ENCODE measurements at places on chromosomes 2 and 18.

DNA sequence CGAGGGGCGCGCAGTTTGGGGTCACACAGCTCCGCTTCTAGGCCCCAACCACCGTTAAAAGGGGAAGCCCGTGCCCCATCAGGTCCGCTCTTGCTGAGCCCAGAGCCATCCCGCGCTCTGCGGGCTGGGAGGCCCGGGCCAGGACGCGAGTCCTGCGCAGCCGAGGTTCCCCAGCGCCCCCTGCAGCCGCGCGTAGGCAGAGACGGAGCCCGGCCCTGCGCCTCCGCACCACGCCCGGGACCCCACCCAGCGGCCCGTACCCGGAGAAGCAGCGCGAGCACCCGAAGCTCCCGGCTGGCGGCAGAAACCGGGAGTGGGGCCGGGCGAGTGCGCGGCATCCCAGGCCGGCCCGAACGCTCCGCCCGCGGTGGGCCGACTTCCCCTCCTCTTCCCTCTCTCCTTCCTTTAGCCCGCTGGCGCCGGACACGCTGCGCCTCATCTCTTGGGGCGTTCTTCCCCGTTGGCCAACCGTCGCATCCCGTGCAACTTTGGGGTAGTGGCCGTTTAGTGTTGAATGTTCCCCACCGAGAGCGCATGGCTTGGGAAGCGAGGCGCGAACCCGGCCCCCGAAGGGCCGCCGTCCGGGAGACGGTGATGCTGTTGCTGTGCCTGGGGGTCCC lies at the start of gene ITGA4:
TSS of gene ITGA4 (plus strand) at position 266 of the 620 bp plus-strand sequence. CDS start at position 535, 269 bp downstream.
- peak; percentile 85 for DNase-seq

GRCh38 chr2:215716956-215717355 lies 281.1 kb upstream of the FN1 start:
- no peak for DNase-seq

DNA sequence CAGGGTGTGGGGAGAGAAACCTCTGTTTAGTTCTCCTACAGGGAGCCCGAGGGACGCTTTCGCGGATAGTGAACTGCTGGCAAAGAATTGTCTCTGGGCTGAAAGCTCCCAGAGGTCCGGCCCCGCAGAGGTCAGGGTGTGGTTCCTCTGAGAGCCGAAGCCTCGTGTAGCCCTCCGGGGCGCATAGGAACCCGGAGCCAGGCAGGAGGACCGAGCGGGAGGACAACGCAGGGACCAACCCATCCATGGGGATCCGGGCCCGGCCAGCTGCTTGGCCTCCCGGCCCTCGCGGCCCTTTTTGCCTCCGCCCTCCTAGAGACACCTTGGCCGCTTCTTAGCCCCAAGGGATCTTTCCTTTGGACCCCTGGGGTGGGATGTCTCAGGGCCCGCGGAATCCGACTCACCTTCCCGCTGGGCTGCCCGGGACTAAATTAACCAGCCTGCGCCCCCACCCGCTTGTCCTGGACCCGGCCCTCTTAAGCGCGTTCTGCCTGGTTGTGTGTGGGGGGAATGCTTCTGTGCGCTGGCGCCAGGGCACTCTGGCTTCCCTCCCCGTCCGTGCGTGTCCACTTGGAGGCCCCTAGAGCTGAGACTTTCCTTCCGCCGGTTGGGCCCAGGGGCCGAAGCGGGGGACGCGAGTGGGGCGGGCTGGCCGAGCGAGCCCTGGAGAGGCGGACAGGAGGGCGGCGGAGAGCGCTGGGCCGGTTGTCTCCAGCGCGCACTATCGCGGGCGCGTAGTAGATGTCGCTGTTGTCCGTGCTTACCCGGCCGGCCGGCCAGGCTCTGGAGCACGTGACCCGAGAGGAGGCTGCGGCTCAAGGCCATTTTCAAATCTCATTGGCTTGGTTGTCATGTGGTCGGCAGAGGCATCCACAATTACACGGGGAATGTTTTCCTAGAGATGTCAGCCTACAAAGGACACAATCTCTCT lies at the start of gene HOXD10:
TSS of gene HOXD10 (plus strand) at position 896 of the 931 bp plus-strand sequence. CDS start 56 bp downstream, outside the sequence.
- DNase-seq: no peak

GRCh38 chr2:203782262-203782976 lies 76.0 kb downstream of the CD28 start:
- DNase-seq: no peak

GRCh38 chr2:84865181-84865783 lies 15.6 kb downstream of the TRABD2A start:
- peak; percentile 8 for DNase-seq

GRCh38 chr2:197197895-197198311 lies 112.7 kb downstream of the ANKRD44 start:
- no peak for DNase-seq

DNA sequence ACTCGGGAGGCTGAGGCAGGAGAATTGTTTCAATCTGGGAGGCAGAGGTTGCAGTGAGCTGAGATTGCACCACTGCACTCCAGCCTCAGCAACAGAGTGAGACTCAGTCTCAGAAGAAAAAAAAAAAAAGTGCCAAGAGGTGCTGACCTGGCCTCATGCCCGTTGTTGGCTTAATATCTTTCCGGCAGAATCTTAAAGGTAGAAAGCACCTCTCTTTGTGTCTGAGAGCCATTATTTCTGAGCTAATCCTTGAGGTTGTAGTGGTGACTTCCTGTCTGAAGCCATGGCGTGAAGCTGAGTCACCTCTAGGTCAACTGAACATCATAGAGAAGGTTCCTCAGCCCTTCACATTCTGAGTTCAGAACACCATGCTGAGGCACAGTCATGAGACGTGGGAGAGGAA lies 60.4 kb downstream of the WDSUB1 start:
- DNase-seq: no peak

GRCh38 chr2:29259221-29259620 lies 144.0 kb downstream of the CLIP4 start:
- DNase-seq: no peak

DNA sequence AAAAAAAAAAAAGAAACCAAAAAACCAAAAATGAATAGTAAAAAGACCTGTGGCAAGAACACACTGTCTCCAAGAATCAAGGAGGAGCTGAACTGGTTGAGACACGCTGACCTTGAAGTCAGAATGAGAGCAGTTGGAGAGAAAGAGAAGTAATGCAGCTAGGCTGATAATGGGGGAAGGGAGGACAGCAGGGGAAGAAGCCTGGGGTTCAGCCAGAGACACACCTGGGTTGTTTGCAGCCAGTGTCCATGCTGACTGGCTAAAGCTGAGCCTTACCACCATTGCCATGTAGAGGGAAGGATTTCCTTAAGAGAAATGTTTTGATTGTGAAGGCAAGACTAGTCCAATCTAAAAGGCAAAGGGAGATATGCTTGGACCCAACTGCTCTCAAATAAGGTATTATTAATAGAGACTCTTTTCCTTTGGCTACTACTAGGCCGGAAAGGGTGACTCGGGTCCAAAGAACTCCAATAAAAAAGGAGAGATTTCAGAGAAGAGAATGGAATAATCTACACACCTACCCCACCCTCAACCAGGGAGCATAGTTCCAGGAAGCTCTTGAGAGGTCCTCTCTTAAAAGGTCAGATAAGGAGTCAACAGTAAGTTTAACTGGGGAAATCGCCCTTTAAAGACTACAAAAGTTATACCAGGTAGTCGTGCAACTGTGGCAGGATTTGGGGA lies 25.2 kb upstream of the REL start:
- DNase-seq: no peak

DNA sequence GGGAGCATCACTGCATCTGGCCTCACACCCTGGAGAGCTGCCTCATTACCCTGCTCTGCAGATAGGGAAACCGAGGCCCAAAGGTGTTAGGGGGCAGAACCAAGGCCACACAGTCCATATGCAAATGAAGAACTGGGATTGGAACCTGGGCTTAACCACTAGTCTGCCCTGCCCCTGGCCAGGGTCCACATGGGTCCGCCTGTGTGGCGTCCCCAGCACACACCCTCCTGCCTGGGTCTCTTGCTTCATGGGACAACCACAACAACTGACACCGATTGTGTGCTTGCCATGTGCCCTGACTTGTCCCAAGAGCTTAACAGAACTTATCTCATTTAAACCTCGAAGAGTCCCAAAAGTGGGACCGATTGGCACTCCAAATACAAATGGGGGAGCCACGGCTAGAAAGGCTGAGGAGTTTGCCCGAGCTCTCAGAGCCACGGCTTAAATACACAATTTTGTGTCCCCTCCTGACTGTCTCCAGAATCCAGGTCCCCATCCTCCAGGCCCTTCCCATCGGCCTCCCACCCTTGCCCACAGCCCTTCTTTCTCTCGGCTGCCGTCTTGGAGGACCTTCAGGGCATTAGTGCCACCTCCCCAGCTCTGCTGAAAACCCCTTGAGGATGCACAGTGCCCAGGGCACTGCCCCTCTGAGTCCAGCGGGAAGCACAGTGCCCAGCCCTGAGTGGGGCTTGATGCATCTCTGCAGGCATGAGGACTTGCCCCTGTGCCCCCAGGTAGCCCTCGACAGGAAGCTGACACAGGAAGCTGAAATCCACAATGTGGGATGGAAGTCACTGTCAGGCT lies 5.8 kb upstream of the DUSP2 start:
- DNase-seq: peak; percentile 42

- peak; percentile 87 for DNase-seq
These were observed 2.9 kb upstream of the NEURL3 start for GRCh38 chr2:96507957-96508520.

GRCh38 chr2:127218812-127219170 lies 1.3 kb downstream of the CYP27C1 start:
- DNase-seq: no peak

GRCh38 chr2:30179536-30179935 lies 32.7 kb downstream of the YPEL5 start:
- no peak for DNase-seq

GRCh38 chr2:73006969-73007710 lies 64.4 kb downstream of the SFXN5 start:
- DNase-seq: peak; percentile 27

DNA sequence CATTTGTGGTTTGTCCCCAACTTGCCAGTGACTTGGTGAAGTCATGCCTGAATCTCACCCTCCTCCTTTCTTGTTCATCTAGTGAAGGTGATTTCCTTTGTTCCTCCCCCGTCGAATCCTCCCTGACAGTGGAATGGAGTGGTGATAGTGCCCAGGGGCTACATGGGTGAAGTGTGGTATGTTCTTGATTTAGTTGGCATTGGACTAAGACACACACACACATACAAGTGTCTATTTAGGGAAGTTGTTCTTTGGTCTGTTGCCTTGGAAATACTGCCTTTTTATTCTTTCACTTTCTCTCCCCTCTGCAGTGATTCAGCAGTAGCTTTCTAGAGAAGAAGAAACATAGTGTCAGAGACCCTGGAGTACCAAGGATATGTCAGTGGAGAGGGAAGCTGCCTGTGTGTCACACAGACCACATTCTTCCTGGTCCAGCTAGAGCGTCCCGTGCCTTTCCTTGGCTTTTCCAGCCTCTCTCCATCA lies 10.9 kb downstream of the INPP4A start:
- DNase-seq: no peak

DNA sequence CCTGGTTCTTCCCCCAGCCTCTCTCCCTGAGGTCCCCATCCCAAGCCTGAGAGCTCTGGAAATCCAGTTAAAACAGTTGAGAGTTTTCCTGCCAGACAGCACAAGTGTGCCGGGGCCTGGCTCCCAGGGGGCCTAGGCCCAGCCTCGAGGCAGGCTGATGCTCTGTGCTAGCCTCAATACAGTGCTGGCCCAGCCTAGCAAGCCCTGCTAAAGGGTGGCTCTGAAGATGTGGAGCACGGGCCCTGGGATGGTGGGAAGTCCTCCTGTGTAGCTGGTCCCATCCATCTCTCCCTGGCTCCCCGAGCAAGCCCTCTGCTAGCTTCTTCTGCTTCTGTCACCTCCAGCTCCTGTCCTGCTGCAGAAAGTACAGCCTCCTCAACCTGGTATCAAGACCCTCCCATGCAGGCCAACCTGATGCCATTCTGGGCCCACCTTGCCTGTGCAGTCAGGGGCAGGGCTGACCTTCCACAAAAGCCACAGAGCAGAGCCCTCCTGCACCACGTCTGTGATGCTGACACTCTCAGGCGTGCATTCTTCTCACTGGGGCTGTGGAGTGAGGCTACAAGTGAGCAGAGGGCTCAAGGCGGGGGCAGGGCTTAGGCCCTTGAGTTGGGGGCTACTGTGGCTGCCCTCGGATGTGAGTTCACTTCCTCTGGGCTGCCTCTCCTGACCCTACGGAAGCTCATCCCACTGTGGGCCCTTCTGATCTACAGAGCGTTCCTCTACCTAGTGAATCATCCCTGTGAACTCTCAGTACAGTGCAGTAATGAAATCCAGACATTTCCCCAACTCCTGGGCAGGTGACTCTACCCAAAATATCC lies 60.1 kb upstream of the LAPTM4A start:
- DNase-seq: no peak

Data from sciatic nerve (tissue), 2 donors.